ENCODE measurements at places on chromosomes 6 and 20.

DNA sequence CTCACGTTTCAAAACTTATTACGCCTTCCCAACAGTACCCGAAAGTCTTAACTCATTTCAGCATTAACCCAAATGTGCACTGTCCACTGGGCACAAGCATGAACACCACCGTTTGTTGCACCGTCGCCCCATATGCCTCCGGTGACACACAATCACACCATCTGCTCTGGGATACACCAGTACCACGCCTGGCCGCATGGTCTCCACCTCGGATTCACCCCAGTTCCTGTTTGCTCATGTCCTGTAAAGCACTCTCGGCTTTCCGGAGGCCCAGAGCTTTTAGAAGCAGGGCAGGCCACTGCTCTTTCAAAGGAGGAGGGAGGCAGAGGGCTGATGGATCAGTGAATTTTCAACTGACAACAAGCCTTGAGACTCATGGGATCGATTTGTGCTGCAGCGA, 1570.0 kb upstream of the DEFB115 start:
- DNase-seq = no peak

- DNase-seq = no peak
Observed at GRCh38 chr20:49685809-49686208, 27.9 kb downstream of the B4GALT5 start.

DNA sequence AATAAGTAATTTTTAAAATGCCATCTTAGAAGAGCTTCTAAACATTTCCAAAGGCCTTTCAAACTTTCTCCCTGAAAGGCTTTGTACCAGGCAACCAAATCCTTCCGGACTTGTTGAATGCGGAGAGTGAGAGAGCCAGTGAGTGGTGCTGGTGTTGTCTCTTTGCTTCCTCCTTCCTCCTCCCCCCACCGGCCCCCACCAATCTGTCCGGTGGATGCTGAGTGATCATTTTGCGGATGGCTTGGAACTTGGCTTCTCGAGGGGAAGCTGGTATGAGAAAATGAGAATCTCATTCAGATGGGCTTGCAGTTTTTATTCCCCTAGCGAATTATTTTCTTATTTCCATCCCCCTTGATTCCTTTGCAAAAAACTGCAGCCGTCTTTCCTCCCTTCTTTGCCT, 97.3 kb downstream of the ANKRD60 start:
- no peak for DNase-seq

GRCh38 chr6:154984146-154984545, 11.0 kb upstream of the TIAM2 start:
- DNase-seq = no peak

DNA sequence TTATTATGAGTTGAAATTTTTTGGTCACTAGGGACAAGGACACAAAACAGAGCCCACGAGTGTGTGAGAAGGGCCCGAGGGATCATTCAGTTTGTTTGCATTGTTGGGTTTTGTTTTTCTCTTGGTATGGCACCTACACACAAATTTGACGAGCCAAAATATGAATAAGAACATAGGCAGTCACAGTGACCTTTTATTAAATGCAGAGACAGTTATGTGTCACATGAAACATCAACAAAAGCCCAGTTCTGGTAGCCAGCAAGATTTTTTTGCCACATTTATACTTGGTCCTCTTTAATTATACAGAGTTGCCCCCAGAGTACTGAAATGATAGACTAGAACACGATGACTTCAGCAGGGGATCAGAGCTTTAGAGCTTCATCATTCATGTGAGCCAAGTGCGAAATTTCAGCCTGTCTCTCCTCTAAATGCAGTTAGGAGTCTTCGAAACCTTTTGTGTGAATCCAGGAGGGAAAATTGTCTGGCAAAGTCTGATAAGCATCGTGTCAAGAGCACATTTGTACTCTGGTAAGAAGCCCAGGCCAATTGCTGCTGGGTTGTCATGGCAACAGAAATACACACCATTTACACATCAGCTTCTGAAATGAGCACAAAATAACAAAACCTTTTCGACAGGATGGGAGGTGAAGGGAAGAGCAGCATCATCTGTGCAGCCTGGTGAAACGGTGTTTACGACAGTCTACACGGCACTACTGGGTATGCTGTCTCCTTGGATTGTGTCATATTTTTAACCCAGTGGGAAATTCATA, 79.2 kb upstream of the RIPOR2 start:
- no peak for DNase-seq

DNA sequence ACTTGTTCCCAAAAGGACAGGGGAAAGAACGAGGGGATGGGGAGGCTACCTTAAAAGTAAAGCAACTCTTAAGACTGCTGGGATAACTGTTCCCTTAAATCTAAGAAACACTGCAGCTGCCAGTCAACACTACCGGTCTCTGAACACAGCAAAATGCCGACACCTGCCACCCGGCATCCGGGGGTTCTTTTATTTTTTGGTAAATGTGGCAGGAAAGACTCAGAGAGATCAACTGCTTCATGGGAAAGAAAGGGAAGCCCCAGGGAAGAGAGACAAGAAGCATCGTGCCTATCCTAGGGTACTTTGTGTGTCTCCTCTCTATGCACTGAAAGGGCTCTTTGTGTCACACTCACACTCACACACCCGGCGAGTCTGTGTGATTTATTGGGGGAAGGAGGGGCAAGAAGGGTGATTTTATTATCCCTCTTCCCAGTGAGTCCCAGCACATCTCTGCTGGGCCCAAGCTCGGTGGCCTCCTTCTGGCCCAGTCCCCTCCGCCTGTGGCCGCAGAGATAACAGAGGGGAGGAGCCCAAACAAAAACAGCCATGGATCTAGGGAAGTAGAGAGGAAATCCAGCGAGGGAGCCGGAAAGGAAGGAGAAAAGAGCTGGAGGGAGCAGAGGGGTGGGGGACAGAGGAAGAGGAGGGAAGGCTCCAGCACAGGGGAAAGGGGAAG, 1.4 kb downstream of the FYN start:
- DNase-seq = no peak

- DNase-seq = no peak
Observed at GRCh38 chr6:118553132-118553531, 5.0 kb downstream of the PLN start.

GRCh38 chr6:35248300-35248699, 11.2 kb upstream of the ZNF76 start:
- DNase-seq = no peak

Measured in stimulated activated CD8-positive, alpha-beta memory T cell treated with anti-CD3 and anti-CD28 coated beads, Interleukin-2, amount 100 ng/mL, for 48 hours (primary cell).